ENCODE measurements at places on chromosomes 1 and 21.

DNA sequence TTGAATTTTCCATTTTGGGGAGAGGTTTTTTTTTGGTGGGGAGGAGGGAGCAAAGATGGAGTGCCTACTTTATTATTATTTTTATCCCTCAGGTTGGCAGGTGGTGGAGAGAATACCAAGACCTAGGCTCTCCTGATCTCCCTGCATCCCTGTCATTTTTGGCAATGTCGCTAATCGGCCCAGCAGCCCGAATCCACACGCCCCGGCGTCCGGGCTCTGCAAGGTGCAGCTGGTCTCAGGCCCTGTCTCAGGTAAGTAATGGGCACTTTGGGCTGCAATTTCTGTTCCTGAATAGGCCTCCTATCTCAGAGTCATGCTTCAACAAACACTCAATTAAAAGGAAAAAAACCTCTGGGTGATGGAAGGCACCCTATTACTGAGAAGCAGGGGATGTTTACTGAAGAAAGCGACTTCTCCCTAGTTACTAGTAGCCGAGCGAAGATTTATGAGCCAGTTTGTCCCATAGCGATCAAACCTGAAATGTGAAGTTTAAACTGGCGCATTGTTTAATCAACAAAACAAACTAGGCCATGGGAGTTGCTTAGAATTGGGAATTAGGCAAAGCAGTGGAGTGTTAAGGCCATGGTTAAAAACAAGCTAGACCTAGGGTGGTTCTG, 137.8 kb downstream of the RWDD3 start:
- DNase-seq: no peak

GRCh38 chr1:4308806-4309205, 345.6 kb upstream of the AJAP1 start:
- DNase-seq: no peak

DNA sequence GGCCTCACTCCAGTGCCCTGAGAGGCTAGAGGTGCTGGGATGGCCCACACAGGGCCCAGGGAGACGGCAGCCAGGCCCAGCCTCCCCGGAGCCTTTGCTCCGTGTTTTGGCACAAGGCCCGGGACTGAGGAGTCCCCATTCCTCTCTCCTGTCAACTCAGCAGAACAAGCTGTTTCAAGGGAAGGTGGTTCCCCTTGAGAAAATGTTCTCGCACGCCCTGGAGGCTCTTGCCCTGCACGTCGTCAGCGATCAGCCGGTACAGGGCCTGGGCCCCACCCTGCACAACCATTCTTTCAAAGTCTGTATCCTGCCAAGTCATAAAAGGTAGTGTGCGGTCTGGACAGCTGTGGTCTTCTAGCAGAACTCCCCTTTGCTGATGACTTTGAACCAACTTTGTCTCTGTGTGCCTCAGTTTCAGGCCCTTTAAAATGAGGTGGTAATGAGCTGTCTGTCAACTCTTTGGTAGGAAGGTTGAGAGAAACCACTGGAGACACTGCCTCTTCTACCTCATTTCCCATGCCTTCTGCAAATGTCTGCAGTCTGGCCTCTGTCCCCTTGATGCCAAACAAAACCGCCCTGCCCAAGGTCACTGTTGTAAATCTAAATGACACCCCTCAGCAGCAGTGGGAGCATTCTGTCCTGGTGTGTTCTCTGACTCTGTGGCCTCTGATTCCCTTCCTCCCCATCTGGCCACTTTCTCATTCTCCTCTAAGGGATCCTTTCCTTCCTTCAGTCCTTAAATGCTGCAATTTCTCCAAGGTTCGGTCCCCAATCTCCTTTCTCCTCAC, 138.6 kb upstream of the JUN start:
- no peak for DNase-seq

- peak; percentile 13 for DNase-seq
Observed at GRCh38 chr1:63773815-63774616, at the start of gene ROR1. Gene ROR1 (plus strand): TSS chr1:63774017.

- DNase-seq: no peak
Observed at GRCh38 chr1:6634371-6635052, 9.8 kb downstream of the THAP3 start.

GRCh38 chr1:8516793-8517556, 199.1 kb downstream of the SLC45A1 start:
- DNase-seq: no peak

Data from cortex of kidney (tissue), 1 donor.